ENCODE measurements at places on chromosomes 7 and 10. TPM values are rescaled to one million over a fixed set of nuclear protein-coding genes. Genes with fewer than 3 reads are reported as not detected.

- peak overlapping the region; percentile 93 for H3K27ac ChIP-seq
- no peaks in the 10 kb centered on the region for H3K27me3 ChIP-seq
- no peak overlapping the region for H3K4me3 ChIP-seq
- H3K36me3 ChIP-seq = no peaks in the 10 kb centered on the region
- DNase-seq = peak; percentile 60
Observed at GRCh38 chr7:100723732-100724275, 3.5 kb downstream of the EPO start.

GRCh38 chr7:95772298-95772770, at the start of gene DYNC1I1:
Gene DYNC1I1, plus strand, starts transcription at chr7:95772554. Its CDS starts 32,176 bp downstream, at chr7:95804730.
- peaks cover 10% of the 10 kb centered on the region for H3K4me1 ChIP-seq
- DNase-seq = peak; percentile 68
- H3K4me3 ChIP-seq = peak within 1 kb of the TSS; percentile 26
- no peak within 1 kb of the TSS for H3K27ac ChIP-seq
- H3K36me3 ChIP-seq = no peaks in the 10 kb centered on the region
- no peaks in the 10 kb centered on the region for H3K27me3 ChIP-seq

DNA sequence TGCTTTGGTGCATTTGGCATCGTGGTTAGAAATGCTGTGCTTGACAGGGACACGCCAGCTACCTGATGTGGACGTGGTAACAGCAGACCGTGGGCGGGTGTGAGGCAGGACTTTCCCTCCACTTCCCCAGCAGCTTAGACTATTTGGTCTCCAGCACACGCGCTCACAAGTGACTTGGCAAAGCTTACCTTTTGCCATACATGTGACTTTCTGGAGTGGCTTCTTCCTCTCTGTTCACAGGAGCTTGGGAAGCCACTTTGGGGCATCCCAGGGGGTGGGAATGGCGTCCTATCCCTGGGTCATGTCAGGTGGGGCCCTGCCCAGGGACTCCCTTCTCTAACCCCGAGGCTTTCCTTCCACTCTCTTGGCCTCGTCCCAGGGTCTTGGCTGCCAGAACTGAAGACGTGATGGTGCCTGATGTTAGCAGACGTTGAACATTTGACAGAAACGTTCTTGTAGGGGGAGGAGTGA, 228.7 kb upstream of the KLF6 start:
- H3K27me3 ChIP-seq = no peaks in the 10 kb centered on the region
- H3K27ac ChIP-seq = no peak overlapping the region
- H3K4me1 ChIP-seq = no peaks in the 10 kb centered on the region
- no peak overlapping the region for H3K4me3 ChIP-seq
- DNase-seq = no peak

DNA sequence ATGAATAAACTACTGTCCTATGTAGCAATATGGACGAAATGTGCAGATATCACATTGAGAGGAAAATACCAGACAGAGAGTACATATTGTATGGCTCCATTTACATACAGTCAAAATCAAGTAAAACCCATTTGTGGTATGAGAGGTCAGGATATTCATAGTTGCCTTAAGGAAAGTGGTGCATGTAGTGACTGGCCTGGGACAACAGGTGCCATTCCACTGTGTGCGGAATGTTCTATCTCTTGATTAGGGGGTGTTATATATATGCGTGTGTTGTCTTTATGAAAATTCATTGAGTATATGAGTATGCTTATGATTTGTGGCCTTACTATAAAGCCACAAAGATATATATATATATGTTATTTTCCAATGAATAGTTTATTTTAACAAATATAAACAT, 964.0 kb downstream of the SORCS3 start:
- H3K27me3 ChIP-seq = no peaks in the 10 kb centered on the region
- H3K4me1 ChIP-seq = no peaks in the 10 kb centered on the region
- H3K36me3 ChIP-seq = no peaks in the 10 kb centered on the region
- H3K4me3 ChIP-seq = no peak overlapping the region

GRCh38 chr7:157079116-157079515, 59.6 kb upstream of the UBE3C start:
- H3K36me3 ChIP-seq = no peaks in the 10 kb centered on the region
- no peak for DNase-seq
- H3K27ac ChIP-seq = no peak overlapping the region
- no peaks in the 10 kb centered on the region for H3K4me1 ChIP-seq
- H3K4me3 ChIP-seq = no peak overlapping the region
- H3K27me3 ChIP-seq = peaks cover 3% of the 10 kb centered on the region

DNA sequence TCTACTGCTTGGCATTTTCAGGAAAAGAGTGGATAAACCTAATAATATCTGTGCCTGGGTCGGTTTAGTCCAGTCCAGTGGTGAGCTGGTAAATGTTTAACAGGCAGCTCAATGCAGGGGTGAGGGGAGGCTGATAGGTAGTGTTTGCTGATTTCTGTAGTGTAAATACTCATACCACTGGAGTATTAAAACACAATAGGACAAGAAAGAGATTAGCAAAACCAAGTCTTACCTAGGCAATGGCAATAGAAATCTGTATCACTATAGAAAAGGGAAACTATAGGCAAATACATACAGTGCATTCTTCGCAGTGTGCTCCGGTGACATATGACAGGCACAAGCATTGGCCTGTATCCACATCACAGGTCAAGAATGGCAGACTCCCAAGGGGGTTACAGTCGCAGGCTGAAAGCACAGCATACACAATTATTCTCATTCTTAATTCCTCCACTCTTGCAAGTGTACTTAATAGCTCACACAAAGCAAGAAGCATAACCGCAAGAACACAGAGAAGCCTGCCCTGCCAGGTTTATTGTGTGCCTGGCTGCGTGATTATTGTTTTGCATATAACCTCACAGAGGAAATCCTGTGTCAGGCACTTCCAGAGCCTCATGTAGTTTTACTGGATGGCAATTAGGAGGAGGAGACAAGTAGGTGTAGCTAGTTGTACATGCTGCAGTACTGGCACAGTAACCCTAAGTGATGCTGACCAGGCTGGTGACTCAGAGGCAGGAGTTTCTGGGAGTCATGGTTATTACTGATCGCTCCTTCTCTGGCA, 35.0 kb downstream of the LAMB4 start:
- no peak overlapping the region for H3K4me3 ChIP-seq
- DNase-seq = peak; percentile 68
- no peaks in the 10 kb centered on the region for H3K36me3 ChIP-seq
- H3K27ac ChIP-seq = peak overlapping the region; percentile 58

DNA sequence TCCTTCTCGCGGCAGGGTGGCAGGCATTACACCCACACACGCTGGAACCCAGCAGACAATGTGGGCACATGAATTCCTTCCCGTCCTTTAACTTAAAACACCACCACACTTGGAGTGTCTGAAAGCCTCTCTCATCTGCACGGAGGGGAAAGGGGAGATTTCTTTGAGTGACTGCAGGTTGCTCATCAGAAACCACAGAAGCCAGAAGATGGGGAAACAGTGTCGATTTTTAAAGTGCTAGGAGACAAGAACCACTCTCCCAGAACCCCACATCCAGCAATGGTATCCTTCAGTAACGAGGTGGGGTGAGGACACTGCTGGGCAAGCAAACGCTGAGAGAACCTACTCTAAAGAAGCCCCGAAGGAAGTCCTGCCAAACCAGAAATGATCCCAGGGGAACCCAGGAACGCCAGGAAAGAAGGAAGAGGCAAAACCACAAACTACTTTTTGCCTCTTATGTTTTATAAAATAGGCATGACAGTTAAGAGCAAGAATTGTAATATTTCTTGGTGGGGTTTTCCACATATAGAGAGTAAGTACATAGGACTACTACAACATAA, 254.3 kb downstream of the ELFN1 start:
- peaks cover 23% of the 10 kb centered on the region for H3K4me1 ChIP-seq
- no peaks in the 10 kb centered on the region for H3K36me3 ChIP-seq
- H3K4me3 ChIP-seq = no peak overlapping the region
- H3K27ac ChIP-seq = peak overlapping the region; percentile 95
- no peak for DNase-seq

GRCh38 chr7:139871331-139871730, 42.3 kb downstream of the TBXAS1 start:
- H3K27me3 ChIP-seq = no peaks in the 10 kb centered on the region
- peaks cover under 1% of the 10 kb centered on the region for H3K4me1 ChIP-seq
- no peak overlapping the region for H3K27ac ChIP-seq
- no peak for DNase-seq

GRCh38 chr7:118573085-118573484, 348.6 kb downstream of the ANKRD7 start:
- no peak for DNase-seq
- H3K27me3 ChIP-seq = no peaks in the 10 kb centered on the region
- H3K27ac ChIP-seq = no peak overlapping the region
- H3K36me3 ChIP-seq = no peaks in the 10 kb centered on the region

GRCh38 chr7:149826344-149827088, 11.7 kb upstream of the ZNF862 start:
- DNase-seq = no peak
- peaks cover 2% of the 10 kb centered on the region for H3K36me3 ChIP-seq
- H3K4me3 ChIP-seq = no peak overlapping the region
- H3K4me1 ChIP-seq = no peaks in the 10 kb centered on the region

GRCh38 chr10:55019439-55019838, 218.4 kb upstream of the PCDH15 start:
- no peak overlapping the region for H3K27ac ChIP-seq
- DNase-seq = no peak
- no peaks in the 10 kb centered on the region for H3K36me3 ChIP-seq
- no peaks in the 10 kb centered on the region for H3K27me3 ChIP-seq
- H3K4me1 ChIP-seq = no peaks in the 10 kb centered on the region

DNA sequence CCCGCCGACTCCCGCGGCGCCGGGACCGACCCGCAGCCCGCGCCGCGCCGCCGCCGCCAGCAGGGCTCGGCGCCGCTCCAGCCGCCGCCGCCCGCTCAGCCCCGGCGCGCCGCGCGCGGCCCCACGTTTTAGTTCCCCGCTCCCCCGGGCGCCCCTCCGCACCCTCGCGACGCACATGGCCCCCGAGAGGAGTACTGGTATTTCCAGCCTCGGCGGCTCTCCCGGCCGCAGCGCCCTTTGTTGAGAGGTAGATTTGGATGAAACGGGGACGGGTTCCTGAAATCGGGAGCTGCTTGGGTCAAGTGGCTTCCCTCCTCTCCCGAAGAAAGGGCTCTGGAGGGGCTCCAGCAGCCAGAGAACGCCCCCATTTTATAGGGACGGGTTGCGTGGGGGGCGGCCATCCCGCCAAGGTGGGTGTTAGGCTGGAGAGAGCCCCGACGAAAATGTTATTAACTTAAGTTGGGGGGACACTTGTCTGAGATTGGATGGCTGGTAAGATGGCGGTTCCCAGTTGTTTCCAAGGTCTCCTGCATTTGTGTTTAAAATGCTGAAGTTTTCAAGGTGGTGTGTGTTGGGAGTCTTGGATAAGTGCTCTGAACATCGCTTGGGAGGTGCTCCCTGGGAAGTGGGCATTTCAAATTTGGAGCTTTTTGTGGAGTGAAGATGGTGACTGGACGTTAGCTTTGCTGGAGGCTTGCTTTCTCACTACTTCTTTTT, 1.2 kb downstream of the BMI1 start:
- no peak overlapping the region for H3K27ac ChIP-seq
- no peaks in the 10 kb centered on the region for H3K27me3 ChIP-seq
- H3K4me3 ChIP-seq = peak overlapping the region; percentile 63
- H3K36me3 ChIP-seq = no peaks in the 10 kb centered on the region
- DNase-seq = no peak
- peaks cover 14% of the 10 kb centered on the region for H3K4me1 ChIP-seq

DNA sequence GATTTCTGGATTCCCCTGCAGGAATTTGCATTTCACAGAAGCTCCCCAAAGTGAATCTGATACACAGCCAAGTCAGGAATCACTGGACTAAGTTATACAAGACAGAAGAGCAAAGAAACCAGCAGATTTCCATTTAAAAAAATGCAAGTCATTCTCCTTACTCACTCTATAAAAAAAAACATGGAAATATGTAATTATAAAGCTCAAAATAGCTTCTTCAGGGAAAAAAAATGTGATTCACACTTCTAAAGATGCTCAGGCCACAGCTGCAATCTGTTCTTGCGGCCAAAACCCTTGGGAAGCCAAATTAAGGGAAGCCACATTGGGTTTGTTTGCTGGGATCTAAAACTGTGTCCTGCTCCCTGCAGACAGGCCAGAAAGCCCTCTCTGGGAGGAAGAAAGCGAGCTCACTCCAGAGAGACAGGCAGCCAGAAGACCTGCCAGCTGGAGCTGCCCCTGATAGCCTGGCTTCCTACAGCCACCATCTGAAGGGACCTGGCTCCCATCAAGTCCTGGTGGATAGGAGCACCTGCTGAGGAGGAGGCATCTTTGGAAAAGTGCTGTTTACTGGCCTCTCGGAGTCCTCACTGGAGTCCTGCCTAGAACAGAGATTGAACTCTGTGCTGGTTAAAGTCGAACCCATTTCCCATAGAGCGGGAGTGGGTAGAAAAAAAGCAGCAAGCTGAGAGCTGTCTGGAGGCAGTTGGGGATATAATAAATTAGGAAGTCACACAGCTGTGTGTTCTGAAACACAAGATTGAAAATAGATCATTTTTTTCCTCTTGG, 359.2 kb upstream of the AOAH start:
- DNase-seq = no peak
- H3K27ac ChIP-seq = peak overlapping the region; percentile 37
- no peaks in the 10 kb centered on the region for H3K27me3 ChIP-seq
- H3K4me3 ChIP-seq = no peak overlapping the region
- no peaks in the 10 kb centered on the region for H3K4me1 ChIP-seq

DNA sequence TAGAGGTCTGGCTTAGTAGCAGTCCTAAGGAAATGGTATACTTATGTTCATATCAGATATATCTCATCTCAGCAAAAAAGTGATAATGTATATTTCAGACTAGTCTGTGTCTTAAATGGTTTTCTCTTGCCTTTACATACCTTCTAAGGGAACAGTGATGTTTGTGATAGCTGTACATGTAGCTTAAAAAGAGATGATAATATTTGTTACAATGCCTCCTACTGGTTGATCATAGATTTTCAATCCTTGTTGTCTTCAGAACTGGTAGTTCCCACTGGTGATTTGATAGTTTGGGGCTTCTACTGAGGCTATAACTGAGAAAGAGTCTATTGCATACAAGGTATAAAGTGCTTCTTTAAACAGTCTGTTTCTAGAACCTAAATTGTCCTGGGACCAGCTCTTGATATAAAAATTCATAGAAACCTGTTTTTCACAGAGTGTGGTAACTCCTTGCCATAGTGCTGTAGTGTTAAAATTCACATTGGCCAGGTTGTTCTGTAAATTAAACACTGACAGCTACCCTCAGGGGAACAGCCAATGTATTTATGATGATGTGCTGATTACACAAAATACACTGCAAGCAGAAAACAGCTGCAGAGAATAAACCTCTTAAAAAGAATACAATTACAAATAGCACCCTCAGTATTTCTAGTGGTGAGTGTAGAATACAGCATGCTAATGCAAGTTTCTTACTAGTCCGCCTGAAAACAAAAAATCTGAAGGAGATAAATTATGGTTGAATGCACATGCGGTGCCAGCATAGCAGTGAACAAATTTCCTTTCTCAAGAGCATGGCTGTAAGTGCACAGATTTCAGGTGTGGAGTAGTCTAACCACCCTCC, 90.3 kb downstream of the BTRC start:
- H3K27ac ChIP-seq = no peak overlapping the region
- H3K4me1 ChIP-seq = no peaks in the 10 kb centered on the region
- H3K27me3 ChIP-seq = no peaks in the 10 kb centered on the region
- DNase-seq = no peak

The TEX36 gene
- not detected for total RNA-seq

The FAM237B gene
- not detected for total RNA-seq

The EPHA1 gene
- 12.0 TPM for total RNA-seq

The OPN4 gene
- total RNA-seq = not detected

The PLCE1 gene
- 0.28 TPM for total RNA-seq

The NME8 gene
- total RNA-seq = 0.09 TPM

All from liver (tissue), 10 donors.